AG04450 (cell line): ENCODE measurements at places on chromosomes 7 and 10.

GRCh38 chr10:86964061-86964846, 4.0 kb upstream of the ADIRF start:
- DNase-seq: no peak

DNA sequence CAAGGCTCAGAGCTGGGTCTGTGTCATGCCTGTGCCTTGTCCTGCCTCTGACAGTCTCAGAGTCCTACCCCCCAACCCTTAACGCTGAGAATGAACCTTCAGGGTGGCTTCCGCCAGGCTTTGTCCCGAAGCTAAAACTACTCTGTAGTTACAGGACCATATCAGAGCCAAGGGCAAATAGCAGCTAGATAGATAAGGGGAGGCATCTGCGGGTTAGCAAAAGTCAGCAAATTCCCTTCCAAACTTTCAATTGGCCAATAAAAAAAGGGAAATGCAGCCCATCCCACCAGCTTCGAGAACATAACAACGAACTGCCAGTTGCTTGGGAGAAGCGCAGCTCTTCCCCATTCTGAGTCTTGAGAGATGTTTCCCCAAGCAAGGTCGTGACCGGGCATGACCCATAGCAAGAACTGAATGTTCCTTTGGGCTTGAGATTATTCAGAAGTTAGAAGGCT, 17.7 kb downstream of the CCL24 start:
- no peak for DNase-seq

GRCh38 chr10:82544377-82544776, 669.4 kb downstream of the NRG3 start:
- DNase-seq: no peak

- DNase-seq: no peak
Measured at GRCh38 chr7:32680259-32681173, 185.2 kb downstream of the AVL9 start.

DNA sequence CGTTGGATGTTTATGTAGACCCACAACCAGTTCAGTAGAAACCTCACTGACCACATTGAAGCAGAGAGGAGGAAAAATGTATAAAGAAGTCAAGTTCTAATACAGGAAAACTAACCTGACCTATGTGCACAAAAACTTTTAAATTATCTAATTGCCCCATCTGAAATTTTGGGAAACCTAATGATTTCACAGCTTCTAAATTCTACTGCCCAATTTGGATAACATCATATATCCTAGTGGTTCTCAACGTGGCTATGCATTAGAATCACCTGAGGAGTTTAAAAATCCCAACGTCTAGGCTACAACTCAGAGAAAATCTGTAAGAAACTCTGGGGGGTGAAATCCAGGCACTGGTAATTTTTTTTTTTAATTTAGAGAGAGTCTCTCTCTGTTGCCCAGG, 7.3 kb downstream of the AKR1B10 start:
- no peak for DNase-seq

DNA sequence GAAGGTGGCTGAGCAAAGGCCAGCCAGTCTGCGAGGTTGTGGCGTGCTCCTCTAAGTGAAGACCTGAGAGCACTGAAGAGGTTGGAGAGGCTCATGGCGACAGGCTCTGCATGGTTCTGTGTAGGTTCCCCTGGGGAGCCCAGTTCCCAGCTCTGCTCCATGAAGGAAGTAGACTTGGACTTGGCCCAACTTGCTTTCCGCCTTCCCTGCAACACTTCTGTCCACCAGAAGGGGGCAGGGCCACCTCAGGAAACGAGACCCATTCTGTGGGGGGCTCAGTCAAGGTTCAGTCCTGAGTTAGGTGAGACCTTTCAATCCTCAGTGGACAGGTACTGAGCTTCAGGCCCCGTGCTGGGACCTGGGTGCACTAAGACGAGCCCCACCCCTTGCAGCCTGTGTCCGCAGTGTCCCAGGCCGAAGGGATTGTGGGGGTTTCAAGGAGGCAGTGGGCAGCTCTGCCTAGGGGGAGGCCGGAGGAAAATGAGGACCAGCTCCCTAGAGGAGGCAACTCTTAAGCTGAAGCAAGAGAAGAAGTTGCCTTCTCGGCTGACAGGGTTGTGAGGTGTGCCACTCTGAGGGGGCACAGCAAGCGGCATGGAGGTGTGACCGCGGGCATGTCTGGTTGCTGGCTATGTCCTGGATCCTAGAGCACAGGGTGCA, 15.0 kb upstream of the PCBD1 start:
- DNase-seq: peak; percentile 4

- no peak for DNase-seq
Measured at GRCh38 chr10:88065383-88066049, 202.1 kb downstream of the PTEN start.

DNA sequence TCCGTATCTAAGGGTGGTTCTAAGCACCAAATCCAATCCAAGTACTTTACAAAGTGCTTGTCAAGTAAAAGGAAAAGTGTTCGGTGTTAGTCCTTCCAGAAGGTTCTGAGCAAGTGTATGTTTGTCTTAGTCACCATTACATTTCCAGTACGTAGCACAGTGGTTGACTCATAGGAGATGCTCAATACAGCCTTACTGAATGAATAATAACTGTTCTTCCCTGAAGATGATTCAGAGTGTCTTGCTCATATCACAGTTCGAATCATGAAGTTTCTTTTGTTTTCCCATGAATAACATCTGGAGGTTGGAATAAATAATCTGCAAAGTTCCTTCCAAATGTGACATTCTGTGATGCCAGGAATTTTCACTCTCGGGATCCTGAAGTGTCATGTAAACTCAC, 53.4 kb downstream of the WNT2 start:
- peak; percentile 81 for DNase-seq

DNA sequence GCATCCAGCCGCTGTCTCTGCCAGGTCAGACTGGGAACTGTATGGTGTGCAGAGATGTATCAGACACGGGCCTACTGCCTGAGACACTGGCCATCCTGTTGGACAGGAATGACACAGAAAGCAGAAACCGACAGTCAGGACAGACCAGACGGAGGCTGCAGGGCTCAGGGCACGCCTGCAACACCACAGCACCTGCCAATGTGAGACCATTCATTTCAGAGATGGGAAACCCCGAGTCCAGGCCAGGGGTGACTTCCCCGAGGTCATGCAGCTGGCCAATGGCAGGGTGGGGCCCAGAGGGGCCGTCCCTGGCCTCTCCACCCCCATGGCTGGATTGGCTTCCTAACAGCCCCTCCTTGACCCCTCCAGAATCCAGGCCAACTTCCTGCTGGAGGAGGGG, 34.7 kb downstream of the GRID1 start:
- DNase-seq: no peak

- DNase-seq: no peak
Measured at GRCh38 chr7:94396596-94396995, 1.9 kb downstream of the COL1A2 start.

DNA sequence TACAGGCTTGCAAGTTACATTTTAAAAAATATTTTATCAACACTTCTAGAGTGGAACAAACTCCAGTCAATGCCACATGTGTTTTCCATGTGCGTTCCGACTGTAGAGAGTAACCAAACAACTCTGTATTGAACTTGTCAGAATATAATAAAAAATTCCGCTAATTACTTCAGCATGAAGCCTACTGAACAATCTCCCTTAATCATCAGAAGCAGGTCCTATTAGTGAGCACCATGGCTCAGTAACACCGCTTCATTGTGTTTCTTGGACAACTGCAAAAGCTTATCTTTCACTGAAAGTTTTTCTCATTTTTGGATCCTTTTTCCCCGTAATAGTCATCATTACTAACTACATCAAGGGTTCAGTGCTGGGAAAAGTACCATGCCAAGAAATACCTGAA, 117.0 kb downstream of the MKX start:
- DNase-seq: no peak

- no peak for DNase-seq
Measured at GRCh38 chr10:101263150-101263752, 34.0 kb upstream of the LBX1 start.

- no peak for DNase-seq
Measured at GRCh38 chr7:146131701-146132100, 15.1 kb downstream of the CNTNAP2 start.

GRCh38 chr10:88920198-88920597, 32.4 kb downstream of the ACTA2 start:
- DNase-seq: no peak

DNA sequence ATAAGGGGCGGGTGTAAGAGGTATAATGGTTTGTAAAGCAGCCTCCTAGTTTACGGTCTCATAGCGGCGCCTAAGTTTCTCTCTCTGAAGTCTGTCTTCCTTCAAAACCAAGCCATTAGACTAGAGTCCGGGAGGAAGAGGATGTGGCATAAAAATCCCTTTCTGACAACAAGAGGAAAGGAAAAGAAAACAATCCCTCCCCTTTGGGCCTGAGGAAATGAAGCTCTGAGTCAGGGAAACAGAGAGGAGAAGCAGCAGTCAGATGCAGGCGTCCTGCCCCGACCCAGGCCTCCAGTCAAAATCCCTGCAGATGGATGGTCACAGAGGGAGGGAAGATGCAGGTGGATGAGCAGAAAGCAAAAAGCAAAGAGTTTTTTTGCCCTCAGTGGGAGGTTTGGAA, 23.7 kb downstream of the PARP12 start:
- no peak for DNase-seq

- DNase-seq: no peak
Measured at GRCh38 chr7:94510582-94511496, 1.2 kb downstream of the CASD1 start.

- no peak for DNase-seq
Measured at GRCh38 chr10:12819071-12819470, 182.4 kb downstream of the CCDC3 start.

DNA sequence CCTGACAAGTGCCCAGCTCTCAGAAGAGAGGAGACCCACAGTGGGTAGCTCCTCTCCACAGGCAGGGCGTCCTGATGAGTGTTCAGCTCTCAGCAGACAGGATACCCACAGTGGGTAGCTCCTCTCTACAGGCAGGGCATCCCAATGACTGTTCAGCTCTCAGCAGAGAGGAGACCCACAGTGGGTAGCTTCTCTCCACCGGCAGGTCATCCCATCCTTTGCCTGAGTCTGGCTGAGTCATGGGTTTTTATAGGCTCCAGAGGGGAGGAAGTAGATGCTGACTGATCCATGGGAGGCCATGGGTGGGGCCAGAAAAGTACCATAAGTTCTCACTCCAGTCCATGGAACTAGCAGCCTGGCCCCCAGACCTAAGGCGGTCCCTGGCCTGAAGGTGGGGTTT, 18.5 kb downstream of the CFAP70 start:
- no peak for DNase-seq

GRCh38 chr7:151824373-151824933, 52.5 kb downstream of the PRKAG2 start:
- no peak for DNase-seq

GRCh38 chr10:118473305-118473960, 122.0 kb downstream of the PRLHR start:
- DNase-seq: no peak

DNA sequence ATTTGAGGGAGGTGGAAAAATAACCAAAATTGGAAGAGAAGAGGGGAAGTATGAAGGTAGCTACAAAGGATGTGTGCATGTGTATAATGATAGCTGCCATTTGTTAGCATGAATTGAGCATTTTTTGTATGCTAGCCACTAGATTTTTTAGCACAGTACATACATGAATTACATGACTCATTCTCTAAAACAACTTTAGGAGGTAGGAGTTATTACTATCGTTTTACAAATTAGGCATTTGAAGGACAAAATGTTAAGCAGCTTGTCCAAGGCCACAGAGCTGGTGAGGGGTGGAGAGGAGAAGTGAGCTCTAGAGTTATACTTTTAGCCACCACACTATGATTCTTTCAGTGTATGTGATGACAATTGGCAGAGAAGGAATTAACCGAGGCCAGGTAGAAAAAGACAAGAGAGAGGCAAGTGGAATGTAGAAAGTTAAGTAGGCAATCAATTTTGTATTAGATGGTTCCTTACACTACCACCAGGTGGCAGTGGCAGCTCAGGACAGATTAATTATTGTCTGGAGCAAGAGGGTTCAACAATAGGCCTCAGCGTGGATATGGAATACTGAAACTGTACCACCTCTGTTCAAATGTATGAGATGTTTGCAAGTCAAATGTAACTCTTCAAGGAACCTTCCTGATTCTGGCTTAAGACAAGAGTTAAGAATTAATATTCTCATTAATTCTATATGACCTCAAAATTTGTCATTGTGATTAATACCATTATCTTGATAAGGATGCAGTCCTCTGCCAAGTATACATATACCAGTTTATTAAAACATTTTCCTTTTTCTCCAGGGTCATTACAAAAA, 128.0 kb downstream of the MBL2 start:
- DNase-seq: no peak

GRCh38 chr7:157885140-157885539, 548.3 kb downstream of the DNAJB6 start:
- DNase-seq: no peak

DNA sequence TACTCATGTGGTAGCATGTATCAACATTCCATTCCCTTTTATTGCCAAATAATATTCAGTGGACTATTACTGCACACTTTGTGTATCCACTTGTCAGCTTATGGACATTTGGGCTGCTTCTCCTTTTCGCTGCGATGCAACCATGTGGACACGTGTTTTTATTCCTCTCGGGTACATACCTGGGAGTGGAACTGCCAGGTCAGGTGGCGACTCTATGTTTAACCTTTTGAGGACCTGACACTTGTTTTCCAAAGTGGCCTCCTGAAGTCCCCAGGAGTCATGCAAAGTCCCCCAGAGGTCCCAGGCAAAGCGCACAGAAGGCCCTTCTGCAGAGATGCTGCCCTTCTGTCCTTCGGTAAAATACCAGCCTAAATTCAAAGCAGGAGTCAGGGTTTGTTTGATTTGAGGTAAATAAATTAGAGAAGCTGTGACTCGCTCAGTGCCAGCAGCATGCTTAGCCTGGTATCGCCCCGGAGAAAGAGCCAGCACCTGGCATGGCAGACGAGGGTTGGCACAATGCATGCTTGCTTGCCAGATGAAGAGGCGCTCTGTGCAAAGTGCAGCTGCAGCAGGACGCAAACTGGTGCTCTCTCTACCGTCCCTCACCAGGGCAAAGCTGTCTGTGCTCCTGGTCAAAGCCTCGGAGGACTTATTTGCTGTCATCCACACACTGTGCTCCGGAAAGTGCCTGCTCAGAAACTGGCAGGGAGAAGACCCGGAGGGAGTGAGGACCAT, 37.8 kb downstream of the HIPK2 start:
- DNase-seq: no peak

DNA sequence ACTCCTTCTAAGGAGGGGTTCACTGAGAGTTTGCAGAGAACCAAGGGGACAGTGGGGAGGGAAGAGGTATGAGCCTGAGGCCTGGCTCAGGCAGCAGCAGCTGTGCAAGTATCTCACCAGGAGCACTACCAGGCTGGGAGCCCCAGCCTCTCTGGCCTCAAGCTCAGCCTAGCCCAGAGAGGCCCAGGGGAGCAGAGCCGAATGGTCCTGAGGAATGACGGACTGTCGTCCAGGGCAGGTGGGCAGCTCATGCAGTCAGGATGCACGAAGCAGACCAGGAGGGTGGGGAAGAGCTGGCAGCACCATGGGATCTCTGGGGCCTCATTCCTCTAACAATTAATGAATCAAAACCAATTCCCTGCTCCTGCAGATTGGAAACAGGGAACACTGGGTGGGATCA, 151.5 kb downstream of the GRID1 start:
- DNase-seq: no peak

DNA sequence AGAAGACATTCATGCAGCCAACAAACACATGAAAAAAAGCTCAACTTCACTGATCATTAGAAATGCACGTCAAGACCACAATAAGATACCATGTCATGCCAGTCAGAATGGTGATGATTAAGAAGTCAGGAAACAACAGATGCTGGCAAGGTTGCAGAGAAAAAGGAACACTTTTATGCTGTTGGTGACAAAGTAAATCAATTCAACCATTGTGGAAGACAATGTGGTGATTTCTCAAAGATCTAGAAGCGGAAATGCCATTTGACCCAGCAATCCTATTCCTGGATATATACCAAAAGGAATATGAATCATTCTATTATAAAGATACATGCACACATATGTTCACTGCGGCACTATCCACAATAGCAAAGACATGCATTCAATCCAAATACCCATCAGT, 77.6 kb downstream of the C10orf90 start:
- no peak for DNase-seq
